ENCODE measurements at places on chromosomes 3 and 15.

- DNase-seq: no peak
These were observed 2.1 kb upstream of the SNX22 start for GRCh38 chr15:64149424-64149823.

DNA sequence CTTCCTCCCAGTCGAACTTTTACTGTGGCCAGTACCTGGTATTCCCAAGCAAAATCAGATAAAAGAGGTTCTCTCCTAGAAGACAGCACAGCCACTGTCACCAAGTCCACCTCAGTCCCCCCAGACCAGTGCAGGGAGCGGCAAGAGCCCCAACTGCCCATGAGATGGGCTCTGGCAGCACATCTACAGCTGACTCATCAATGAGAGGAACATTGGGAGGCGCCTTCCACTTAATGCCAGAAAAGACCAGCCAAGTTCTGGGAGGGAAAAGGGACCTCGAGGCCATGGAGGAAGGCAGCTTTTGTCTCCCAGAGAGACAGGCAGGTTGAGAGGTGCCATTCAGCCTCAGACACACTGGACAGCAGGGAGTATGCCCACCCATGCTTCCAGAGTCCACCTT, 28.2 kb downstream of the POC1A start:
- DNase-seq: no peak

- no peak for DNase-seq
These were observed 18.2 kb downstream of the MRPL3 start for GRCh38 chr3:131484496-131485111.

DNA sequence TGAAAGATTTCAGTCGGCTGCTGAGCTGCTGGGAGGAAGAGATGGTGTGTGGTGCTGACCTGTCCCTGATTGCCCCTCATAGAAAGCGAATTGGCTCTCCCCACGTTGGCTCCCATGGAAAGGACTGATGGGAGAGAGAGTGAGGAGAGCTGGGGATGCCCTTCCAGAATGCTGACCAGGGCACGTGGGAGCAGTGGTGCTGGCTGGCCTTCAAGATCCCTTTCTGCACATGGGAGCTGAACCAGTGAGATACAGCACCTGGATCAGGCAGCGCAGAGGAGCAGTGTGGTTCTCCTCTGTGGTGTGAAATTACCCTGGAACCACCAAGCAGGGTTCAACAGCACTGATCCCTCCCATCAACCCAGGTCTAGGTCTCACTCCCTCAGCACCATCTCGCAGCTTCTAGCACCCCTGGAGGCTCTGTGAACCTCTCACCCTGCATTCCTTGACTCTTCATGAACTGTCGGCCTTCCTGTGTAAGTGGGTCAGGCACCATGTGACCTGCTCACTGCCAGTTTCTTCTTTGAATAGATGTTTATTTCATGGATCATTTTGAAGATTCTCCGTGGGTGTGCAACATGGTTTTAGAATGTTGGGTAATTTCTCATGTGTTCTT, 55.7 kb downstream of the CACNA1D start:
- DNase-seq: no peak

DNA sequence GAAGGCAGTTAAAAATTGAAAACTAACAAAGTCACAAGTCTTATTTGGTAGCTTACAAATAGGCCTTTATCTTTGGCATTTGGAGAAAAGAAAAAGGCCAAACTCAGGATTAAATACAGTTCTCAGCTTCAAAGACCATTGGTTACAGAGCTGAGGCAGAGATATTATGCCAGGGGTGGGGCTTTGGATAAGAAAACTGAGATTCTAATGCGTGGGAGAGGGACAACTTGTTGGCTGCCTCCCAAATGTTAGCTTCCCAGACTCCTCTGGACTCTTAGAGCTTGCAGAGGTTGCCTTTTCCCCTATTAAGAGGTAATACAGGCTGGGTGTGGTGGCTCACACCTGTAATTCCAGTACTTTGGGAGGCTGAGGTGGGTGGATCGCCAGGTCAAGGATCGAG, 231.8 kb downstream of the SQOR start:
- no peak for DNase-seq

GRCh38 chr15:41933771-41934170, 38.6 kb downstream of the EHD4 start:
- no peak for DNase-seq

- no peak for DNase-seq
These were observed 64.4 kb downstream of the CRYBG3 start for GRCh38 chr3:97885931-97886824.

DNA sequence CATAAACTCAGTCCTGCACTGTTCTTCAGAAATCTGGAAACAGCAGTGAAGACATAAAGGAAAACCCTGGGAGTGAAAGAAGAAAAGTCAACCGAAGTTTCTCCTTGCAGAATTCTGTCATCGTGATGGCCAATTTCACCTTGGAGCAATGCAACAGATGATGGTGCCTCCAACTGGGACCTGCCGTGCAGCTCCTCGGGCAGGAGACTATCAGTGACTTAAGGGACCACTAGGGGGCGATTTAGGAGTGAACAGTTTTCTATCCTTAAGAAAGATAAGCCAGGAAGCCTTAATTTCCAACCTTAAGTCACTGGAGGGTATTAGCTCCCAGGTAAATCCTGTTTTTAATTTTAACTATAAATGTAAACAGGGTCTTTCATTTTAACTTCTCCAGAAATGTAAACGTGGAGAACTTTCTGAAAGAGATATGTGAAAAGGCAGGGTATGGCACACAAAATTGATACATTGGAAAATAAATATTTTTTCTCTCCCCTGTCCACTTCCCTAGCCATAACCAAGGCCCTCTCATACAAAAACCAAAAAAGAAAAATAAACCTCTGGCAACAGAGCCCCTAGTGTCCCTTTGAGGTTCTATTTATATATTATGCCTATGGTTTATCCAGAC, 116.3 kb downstream of the PDZRN3 start:
- no peak for DNase-seq

DNA sequence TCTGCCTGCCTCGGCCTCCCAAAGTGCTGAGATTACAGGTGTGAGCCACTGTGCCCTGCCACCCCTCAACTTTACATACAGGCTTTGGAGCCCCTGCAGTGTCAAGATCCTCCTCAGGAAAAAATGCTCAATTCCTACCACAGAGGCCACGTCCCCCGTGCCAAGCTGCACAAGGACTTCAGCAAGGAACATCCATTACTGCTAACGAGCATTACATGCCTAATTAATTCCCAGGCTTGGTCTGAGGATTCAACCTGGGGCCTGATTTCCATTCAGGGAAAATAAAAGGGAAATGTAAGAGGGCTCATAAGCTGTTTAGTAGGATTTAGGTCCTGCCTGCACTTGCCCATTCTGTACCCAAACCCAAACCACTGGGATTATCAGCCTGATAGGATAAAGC, 161.4 kb downstream of the RAB11A start:
- DNase-seq: no peak

DNA sequence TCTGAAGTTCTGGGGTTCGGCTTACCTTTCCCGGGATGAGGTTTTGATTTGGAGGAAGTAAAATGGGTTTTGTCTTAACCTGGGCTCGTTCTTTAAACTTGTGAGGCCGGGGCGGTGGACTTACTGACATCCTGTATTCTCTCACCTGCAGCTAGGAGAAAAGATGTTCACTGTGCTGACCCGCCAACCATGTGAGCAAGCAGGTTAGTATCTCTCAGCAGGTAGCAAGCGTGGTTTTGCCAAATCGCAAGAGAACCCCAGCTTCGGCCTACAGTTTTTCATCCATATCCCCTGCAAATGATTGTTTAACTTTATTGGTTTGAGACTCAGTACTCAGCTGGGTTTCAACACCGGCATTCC, 891 bp downstream of the ENTPD3 start:
- no peak for DNase-seq

DNA sequence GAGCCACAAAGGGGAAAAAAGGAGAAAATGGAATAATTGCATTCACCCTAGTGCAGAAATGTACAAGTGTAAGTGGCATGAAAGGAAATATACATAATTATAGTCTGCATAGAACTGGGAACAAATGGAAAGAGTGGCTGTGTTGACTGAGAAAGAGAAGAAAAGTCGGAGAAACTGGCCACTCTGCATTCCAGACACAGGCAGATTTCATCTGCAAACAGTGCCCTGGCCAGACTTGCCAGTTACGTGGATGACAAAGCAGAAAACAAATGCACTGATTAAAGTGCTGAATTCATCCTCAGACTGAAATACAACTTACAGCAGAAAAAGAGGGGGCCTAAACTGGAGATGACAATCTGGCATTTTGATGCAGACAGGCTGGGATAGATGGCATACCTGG, 129.8 kb downstream of the FGF12 start:
- no peak for DNase-seq

DNA sequence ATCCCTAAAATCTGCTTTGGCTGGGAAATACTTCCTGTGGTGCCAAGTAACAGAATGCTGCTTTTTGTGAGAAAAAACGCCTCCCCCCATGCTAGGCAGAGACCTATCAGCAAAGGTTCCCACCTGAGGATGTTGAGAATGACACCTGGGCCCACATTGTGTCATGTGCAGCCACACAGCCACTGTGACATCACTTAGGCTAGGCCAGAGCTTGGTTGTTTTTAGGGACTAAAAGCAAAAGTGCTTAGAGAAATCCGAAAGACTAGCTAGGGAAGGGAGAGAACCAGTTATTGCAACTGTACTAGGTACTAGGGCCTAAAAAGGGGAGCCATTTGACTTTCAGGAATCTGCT, 6.2 kb downstream of the ZDHHC3 start:
- DNase-seq: no peak

DNA sequence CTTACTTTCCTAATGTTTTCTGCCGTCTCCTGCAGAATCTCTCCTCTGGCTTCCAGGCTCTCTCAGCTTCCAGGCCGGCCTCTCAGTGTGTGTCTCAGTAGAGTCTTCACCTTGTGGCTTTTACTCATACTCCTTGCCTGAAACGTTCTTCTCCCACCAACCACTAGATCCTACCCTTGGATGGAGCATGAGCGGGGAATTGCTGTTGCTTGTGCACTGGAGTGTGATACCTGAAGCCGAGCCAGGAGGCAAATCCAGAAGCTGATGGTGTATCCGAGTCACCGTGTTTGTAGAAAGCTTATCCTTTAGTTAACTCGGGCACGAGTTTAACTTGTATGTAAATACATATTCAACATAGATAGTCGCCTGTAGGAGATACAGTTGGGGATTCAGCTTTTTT, 285.0 kb upstream of the C2CD4B start:
- no peak for DNase-seq

- DNase-seq: no peak
These were observed 153.6 kb downstream of the TMEM108 start for GRCh38 chr3:133191818-133192217.

DNA sequence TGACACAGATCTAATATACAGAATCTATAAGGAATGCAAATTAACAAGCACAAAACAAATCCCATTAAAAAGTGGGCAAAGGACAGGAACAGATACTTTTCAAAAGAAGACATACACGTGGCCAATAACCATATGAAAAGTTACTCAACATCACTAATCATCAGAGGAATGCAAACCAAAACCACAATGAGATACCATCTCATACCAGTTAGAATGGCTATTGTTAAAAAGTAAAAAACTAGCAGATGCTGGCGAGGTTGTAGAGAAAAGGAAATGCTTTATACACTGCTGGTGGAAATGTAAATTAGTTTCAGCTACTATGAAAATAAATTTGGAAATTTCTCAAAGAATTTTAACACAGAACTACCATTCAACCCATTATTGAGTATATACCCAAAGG, 50.7 kb downstream of the ADAMTS17 start:
- no peak for DNase-seq

DNA sequence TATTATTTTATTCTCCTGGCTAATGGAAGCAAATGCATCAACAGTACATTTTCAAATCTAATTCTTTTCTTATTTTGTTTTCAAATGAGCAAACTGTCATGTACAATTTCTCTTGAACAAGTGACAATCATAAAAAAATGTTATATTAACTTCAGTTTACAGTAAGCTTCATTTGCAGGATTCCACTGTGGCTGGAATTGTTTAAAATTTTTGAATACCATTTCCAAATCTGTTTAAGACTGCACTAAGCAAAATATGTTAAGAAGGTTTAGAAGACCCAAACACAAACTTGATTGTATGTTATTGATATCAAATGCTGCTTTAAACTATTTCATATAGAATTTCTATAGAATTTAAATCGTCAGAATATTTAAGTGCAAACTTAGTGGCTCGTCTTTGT, 92.8 kb downstream of the ZNF280D start:
- DNase-seq: no peak

- no peak for DNase-seq
These were observed 1.3 kb downstream of the SMC4 start for GRCh38 chr3:160400702-160401150.

DNA sequence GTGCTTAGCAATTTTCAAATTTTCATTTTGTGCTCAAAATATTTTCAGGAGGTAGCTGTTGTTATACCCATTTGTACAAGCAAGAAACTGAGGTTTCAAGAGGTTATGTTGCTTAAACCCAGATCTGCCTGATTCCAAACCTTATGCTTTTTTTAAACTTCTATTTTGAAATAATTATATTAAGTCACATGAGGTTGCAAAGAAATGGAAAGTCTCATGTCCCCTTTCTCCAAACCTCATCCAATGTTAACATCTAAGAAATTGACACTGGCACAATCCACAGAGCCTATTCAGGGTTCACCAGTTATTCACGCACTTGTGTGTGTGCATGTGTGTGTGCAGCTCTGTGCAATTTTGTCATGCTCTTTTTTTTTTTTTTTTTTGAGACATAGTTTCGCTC, 35.1 kb downstream of the B3GNT5 start:
- DNase-seq: no peak

- no peak for DNase-seq
These were observed 79.4 kb downstream of the GTPBP8 start for GRCh38 chr3:113070072-113070640.

All from stimulated activated CD4-positive, alpha-beta T cell treated with anti-CD3 and anti-CD28 coated beads, TNF-alpha, amount 100 ng/mL, for 24 hours (primary cell).